ENCODE measurements at places on chromosomes 7 and 10.
A peak's percentile ranks its signal among the peaks of the same experiment; 100 is the strongest.

DNA sequence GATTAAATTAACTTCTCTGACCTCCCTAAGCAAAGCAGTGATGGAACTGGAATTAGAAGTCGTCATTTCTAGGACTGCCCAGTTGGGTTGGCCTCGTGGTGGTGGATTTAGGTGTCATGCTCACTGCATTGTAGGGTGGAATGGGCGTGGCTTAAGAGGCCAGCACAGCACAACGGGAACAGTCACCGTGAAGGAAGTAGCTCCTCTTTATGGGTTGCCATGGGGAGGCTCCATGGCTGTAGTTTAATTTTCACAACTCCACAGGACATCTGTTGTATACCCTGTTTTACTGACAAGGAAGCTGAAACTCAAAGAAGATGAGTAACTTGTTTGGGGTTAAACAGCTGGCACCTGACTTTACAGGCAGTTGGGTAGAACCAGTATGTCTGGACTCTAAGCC lies 208.3 kb downstream of the CELF2 start:
- DNase-seq = no peak

DNA sequence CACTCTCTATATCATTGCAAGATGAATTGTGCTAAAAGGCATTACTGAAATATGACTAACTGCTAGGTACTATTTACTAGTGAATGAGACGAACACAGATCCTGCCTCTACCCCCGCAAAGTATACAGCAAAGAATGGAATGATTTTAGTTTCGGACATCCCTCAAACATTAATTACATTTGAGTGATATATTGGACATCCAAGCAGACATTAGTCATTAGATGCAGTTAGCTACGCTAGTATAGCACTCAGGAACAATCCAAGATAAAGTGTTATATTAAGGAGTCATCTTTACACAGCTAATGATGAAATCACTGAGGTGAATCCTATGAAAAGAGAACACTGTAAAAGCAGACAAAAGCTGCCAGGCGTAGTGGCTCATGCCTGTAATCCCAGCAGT lies 7.3 kb upstream of the TAF3 start:
- DNase-seq = no peak

GRCh38 chr10:108673741-108674140 lies 1249.6 kb downstream of the XPNPEP1 start:
- DNase-seq = no peak

GRCh38 chr7:69109246-69109645 lies 489.0 kb upstream of the AUTS2 start:
- no peak for DNase-seq

GRCh38 chr7:64371116-64371515 lies 57.4 kb downstream of the ZNF736 start:
- DNase-seq = no peak

DNA sequence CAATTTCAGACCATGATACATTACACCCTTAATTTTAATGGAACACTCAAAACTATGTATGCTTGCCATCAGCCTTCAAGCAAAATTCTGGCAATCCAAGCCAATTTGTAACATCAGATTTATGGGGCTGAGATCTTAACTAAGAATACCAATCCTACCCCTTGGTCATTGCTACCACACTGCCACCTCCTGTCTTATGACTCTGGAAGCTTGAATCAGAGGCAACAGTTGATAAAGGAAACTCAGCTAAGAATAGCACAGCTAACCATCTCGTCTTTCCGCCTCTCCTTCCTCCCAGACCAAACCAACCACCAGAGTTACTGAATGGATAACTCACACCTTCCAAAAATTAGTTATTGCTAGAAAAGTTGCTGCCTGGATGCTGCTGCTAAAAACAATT lies 7.4 kb downstream of the IGF2BP3 start:
- no peak for DNase-seq

DNA sequence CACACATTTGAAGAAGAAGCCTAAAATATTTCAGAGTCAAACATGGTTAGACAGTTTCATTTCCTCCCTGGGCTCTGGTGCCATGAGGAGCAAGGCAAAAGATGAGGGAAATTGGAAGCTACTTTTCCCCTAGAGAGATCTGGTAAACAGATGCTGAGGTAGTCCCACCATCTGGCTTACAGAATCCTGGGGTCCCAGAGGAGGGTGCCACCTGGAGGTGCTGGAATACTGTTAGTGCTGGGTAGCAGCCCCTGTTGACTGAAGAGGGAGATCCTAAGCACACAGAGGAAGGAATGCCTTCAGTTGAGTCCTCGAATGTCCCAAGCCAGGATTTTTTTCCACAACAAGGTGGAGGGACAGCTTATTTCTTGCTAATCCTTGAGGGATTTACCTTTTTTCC lies 160.1 kb downstream of the FZD1 start:
- DNase-seq = no peak

DNA sequence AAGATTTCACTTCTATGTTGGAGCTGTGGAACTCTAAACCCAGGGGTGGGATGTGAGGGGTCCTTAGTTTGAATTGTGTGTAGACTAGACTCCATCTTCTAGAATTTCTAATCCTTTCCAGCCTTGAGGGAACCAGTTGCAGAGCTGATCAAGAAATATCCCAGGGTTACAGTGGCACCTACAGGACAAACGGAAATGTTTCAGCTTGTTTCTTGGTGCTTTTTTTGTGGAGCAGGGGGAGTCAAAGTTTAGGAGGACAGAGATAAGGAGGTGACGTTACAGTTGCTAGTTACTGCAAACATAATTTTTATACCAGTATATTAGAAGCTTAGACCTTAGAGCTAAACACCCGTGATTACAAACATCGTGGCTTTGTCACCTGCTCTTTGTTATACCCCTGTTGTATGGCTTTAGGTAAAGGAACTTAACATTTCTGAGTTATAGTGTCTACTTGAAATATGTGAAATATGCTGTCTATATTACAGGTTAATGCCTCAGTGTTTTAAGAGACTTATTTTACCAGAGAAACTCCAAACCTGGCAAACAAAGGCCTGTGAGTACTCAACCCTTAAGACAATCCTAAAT lies 84.5 kb upstream of the DYNC1I1 start:
- DNase-seq = no peak

- no peak for DNase-seq
Measured at GRCh38 chr7:105426606-105427146, 38.0 kb upstream of the SRPK2 start.

GRCh38 chr7:101590663-101591435 lies 38.2 kb downstream of the MYL10 start:
- DNase-seq = peak; percentile 36

- no peak for DNase-seq
Measured at GRCh38 chr7:132410861-132411541, 165.3 kb downstream of the PLXNA4 start.

DNA sequence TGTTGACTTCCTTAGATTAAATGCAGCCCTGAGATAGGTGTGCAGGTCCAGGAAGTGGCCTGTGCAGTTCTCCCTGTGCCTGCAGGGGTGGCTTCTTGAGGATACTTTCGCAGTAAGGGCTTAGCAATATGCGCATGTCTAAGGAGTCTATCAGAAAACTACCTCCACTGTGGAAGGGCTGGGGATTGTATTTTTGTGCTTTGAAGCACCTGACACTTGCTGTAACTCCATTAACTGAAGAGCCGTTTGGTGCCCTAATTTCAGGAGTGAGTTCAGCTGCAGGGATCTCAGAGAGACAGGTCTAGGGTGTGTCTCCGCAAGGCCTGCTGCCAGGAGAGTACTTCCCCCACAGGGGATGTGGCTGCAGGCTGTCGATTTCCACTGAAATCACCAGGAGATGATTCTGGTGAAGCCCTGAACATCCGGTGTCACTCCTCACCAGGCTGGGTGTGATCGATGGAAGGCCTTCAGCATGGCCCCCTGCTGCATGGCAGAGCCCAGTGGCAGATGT lies 35.5 kb downstream of the IKZF1 start:
- peak; percentile 83 for DNase-seq

- DNase-seq = no peak
Measured at GRCh38 chr10:14389981-14390590, 59.4 kb upstream of the FRMD4A start.

- no peak for DNase-seq
Measured at GRCh38 chr10:61376908-61377368, 76.2 kb downstream of the TMEM26 start.

DNA sequence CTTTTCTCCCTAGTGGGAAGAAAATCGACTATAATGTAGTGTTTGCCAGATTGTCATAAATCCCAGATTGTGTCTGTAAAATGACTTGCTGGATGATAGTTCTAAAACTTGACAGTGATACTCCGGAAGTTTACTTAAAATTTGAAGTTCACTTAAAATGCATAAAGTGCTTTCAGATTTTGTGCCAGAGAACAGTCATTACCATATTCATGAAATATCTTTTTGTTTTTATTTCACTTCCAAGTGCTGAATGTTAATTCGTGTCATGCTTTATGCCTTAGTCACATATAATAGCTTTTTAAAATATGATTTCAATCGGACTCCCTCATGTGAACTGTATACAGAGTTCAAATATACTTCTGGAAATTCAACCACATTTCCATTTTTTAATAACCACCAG lies 30.4 kb downstream of the PRPF18 start:
- DNase-seq = no peak

DNA sequence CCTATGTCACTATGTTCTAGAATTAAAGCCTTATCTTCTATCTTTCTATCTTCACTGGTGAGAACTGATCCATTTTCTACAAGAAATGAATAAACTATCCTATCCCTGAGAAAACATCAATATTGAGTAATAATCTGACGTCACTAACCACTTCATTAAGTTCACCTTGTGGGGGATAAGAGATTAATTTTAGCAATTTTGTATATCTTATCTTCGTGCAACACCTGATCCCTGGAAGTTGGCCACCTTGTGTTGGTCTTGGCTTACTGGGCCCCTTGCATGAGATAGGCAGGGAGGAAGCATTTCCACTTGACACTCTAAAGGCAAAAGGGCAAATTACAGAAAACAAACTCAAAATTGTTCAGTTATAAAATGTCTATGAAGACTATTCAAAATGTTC lies 20.1 kb upstream of the OR6B1 start:
- DNase-seq = no peak

GRCh38 chr10:2744547-2745200 lies 322.7 kb upstream of the PFKP start:
- DNase-seq = no peak

- no peak for DNase-seq
Measured at GRCh38 chr10:13056456-13057077, 43.4 kb upstream of the OPTN start.

DNA sequence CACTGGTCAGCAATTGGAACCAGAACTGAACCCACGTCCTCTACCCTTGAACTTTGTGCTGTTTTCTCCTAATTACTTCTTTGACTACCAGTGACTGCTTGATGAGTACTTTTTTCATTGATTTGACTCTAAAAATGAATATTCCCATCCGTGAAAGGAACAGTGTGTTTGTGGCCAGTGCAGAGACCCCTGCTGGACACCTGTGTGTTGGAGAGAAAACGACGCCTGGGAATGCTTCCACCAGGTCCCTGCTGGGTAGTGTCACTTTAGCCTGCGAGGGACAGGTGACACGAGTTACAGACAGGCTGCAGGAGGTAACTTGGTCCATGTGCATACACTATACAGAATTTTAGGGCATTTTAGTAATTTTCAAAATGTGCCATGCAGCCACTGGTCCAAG lies 6.8 kb upstream of the GJD4 start:
- DNase-seq = no peak

GRCh38 chr7:130491841-130492522 lies at the start of gene MEST:
MEST (plus strand) TSS chr7:130492085; CDS start chr7:130492314, 229 bp downstream.
- no peak for DNase-seq

- no peak for DNase-seq
Measured at GRCh38 chr10:73837072-73837471, 25.7 kb upstream of the NDST2 start.

DNA sequence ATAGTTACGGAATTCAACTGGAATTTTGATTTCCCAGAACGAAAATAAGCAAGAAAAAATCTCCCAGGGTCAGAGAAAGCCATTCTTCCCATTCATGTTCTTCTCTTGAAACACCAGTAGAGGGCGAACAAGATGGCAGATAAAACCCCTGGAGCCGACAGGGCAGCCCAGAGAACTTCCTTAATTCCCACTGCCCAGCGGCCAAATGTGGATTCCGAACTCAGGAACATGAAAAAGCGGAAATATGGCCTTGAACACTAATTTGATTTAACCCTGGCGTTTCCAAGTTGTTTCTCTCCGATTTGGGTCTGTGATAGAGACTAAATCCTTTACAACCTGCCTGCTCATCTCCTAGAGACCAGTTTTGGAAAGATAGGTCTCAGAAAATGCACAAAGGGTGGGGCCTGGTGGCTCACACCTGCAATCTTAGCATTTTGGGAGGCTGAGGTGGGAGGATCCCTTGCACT lies 100.7 kb upstream of the WAC start:
- DNase-seq = peak; percentile 58

- DNase-seq = no peak
Measured at GRCh38 chr7:83691095-83691494, 42.2 kb upstream of the SEMA3E start.

DNA sequence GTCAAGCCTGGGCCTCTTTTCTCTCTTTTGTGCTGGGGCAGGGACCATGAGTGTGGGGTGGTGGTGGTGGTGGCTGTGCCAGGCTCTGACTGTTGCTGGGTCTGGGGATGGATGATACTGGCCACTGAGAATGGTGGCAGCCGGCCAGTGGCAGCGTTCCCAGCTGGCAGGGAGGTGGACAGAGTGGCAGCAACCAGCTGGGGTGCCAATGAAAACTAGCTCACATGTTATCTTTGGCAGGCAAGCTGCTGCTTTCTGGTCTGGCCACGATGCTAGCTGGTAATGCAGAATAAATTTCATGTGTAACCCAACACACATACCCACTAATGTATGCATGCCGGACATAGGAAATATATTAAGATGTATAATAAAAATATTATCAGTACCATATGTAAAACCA lies 95.0 kb upstream of the SLC26A5 start:
- no peak for DNase-seq

- no peak for DNase-seq
Measured at GRCh38 chr7:92058040-92058439, 76.2 kb downstream of the CYP51A1 start.

DNA sequence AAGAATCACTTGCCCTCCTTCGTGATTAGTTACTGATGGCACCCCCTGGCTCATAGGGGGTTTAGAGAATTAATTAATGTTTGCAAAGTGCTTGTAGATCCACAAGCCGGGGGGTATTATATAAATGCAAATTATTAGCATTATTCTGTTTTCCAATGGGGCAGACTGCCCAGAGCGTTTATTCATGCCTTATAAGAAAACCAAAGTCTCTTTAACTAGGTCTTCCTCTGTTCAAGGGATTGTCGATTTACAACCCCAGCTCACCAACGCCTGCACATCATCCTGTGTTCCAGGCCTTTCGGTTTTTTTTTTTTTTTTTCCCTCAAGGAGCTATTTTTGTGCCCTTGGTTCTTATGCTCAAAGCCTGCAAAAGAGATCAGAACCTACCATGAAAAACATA lies 630.7 kb downstream of the PARD3 start:
- DNase-seq = no peak

Measured in activated CD8-positive, alpha-beta memory T cell treated with anti-CD3 and anti-CD28 coated beads, Interleukin-2, amount 50 U/mL, for 48 hours (primary cell).